ENCODE measurements at places on chromosomes 4 and X.

DNA sequence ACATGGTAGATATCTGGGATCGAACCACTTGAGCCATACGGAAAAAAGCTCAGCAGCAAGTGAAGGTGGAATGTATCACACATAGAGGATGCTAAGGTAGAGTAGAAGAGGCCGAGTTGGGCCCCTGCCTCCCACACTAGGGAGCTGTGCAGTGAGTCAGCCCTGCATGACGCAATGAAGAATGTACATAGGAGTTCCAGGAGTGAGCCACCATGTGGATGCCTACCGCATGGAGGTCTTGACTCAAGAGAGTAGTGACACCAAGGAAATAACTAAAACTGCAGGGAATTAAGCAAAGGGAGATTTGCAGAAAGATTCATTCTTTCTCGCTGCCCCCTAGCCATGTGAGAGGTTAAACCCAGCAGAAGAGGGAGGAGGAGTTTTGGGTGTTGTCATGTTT is 389.6 kb upstream of the IGFBP7 start:
- DNase-seq, result no peak

GRCh38 chr4:35493977-35494376 is 750.3 kb downstream of the ARAP2 start:
- DNase-seq, result no peak

DNA sequence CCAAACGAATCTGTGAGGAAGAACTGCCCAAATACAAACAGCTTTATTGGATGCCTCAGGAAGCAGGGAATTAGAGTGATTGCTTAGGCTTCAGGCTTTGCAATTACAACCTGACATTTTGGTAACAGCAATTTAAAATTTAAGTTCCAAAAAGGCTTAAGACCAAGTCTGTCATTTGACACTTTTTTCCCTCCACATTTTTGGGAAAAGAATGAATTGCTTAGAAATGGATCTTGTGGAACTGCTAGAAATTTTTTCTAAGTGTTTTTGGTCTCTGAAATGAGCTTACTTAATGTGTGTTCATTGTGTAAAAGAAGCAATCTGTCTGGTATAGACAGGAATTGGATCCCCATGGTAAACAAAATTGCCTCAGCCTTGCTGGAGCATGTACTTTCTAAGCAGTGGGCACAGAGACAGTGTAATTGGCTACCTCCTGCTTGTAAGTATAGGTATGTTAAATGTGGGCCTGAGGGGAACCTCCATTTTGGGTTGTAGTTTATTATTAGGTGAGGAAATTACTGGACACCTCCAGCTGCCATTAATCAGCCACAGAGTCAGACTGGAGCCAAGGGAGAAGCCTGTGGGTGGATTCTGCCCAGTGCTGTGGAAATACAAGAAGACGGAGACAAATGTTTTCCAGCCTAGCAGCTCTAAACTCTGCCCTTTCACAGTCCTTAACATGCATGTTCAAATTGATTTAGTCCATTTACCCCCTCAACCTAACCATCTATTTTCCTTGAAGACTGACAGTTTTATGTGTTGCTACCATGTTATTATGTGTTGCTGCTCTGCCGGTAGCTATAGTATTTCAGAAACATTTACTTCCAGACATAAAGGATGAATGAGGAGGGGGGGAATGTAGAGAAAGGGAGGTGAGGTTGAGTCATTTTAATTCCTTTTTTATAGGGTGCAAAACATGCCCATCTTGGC is 473.0 kb downstream of the SPRY1 start:
- DNase-seq, result no peak

DNA sequence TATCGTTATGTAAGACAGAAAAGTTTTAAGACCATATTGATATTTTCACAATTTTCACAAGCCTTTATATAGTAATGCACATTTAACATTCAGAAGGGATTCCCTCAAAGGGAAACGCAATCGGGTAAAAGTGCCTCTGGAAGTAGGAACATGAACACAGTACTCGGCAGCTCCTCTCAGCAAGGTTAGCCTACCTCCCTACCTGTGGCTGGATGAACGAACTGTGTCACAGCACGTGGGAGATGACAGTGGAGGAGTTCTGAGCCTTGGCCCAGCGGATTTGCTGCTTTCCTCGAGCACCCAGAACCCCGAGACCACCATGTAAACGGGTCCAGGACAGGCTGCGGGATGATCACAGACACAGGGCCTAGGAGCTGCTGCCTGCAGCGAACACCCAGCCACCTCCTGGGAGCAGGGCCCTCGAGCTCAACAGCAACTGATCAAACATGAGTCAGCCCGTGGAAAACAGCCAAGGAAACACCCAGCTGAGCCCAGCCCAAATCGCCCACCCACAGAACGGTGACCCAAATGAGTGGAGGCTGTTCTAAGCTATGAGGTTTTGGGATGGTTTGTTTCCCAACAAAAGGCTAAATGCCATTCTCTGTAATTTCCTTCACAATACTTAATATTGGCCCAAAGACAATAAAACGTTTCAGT is 30.4 kb downstream of the FAT1 start:
- no peak for DNase-seq

GRCh38 chr4:67885762-67886161 is 2.0 kb upstream of the TMPRSS11D start:
- no peak for DNase-seq

- no peak for DNase-seq
These were observed 56.3 kb upstream of the HPSE start for GRCh38 chr4:83390944-83391343.

All from posterior cingulate gyrus (tissue), 11 donors.